ENCODE measurements at places on chromosomes 4 and X.

DNA sequence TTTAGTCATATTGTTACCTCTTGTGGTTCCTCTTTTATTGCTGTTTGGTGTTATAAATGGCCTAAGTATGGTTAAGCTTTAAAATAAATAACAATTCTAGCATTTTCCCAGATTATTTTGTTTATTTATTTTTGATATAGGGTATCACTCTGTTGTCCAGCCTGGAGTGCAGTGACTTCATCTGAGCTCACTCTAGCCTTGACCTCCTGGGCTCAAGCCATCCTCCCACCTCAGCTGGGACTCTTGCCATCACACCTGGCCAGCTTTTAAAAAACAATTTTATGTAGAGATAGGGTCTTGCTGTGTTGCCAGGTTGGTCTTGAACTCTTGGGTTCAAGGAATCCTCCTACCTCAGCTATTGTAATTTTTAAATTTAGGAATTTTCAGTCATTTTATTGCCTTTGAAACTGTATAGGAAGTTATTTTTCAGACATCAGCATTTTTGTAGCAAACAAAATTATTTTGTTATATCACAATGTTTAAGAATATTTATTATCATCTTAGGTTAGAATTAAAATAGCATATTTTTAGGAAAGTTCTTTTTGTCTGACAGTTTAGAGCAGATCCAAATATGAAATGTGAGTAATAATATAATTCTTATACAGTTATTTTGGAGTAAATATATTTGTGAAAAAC, 66.3 kb upstream of the RHOH start:
- DNase-seq = no peak

- no peak for DNase-seq
Measured at GRCh38 chrX:40081679-40082068, 16.1 kb downstream of the BCOR start.

- no peak for DNase-seq
Measured at GRCh38 chr4:8585186-8585585, 5.0 kb downstream of the GPR78 start.

- no peak for DNase-seq
Measured at GRCh38 chrX:39162322-39162735, 361.1 kb downstream of the MID1IP1 start.

GRCh38 chr4:184384056-184384809, 90.1 kb downstream of the IRF2 start:
- peak; percentile 42 for DNase-seq

DNA sequence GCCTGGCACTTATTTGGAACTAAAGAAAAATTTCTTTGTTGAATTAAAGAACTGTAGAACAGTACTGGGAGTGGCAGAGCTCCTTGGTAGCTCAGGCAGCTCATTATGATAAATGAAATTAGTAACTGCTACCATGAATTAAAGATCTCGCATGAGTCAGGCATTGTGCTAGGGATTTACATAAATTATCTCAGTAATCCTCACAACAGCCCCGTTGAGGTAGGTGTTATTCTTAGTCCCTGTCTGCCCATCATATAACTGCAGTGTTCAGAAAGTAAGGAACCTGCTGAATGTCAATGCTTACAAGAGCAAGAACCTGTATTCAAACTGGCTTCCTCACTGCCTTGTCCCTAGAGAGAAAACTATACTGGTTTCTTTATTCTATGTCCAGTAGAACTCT, 108.3 kb downstream of the NLGN4X start:
- DNase-seq = no peak

DNA sequence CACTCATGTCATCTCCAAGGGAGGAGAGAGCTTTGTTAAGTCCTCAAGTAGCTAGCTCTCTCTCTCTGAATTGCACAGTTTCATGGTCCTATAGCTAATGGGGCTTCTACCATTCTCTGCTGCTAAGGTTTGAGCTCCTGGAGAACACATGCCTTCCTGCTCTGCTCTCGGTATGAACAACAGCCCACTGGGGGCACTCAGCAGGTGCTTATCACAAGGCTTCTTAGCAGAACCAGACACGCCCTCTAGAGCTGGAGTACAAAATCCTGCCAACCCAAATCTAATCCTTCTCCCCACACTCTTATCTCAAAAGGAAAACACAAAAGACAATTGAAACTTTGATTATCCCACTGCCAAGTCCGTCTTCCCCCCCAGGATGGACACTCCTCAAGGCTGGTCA, 176.5 kb downstream of the HS3ST1 start:
- DNase-seq = no peak

Measured in GF-D8 (cell line).